ENCODE measurements at places on chromosomes 7 and 10.

DNA sequence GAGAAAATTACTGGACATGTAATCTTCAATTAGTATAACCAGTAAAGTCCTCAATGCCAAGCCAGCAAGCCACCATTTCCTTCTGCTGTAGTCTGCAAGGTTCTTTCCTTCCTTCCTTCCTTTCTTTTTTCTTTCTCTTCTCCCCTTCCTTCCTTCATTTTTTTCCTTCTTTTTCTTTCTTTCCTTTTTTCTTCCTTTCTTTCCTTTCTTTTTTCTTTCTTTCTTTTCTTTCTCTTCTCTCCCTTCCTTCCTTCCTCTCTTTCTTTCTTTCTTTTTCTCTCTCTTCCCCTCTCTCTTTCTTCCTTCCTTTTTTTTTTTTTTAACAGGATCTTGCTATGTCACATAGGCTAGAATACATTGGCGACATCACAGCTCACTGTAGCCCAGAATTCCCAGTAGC lies 369.8 kb downstream of the SEMA3D start:
- DNase-seq: no peak

DNA sequence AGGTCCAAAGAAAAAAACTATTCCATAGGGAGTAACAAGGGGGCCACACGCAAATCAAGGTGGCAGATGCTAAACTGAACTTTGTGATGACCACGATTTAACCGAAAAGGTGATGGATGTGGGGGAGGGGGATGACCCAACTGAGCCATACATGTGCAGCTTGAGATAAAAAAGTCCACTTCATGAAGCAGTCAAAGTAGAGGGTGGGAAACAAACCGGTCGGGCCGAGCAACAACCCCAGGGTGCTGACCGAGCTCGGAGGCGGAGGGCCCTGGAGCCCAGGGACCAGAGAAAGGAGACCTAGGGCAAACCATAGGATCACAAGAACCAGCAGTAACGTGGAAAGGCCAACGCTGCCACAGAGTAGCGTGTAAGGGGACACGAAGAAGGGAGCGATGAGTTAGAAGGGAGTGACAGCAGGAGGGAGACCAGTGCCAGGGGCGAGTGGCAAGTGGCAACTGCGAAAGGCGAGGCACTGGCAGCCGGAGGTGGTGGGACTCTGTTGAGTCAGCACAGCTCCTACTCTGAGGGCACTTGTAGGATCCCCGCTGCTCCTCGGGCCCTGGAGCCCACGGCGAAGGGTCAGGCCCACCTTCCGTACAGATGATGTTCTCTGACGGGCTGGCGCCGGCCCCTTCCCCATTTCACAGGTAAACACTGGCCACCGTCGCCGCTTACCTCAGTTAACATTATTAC lies 540 bp downstream of the SNX13 start:
- DNase-seq: peak; percentile 26

- no peak for DNase-seq
These were observed 9.9 kb downstream of the EPDR1 start for GRCh38 chr7:37930226-37930948.

DNA sequence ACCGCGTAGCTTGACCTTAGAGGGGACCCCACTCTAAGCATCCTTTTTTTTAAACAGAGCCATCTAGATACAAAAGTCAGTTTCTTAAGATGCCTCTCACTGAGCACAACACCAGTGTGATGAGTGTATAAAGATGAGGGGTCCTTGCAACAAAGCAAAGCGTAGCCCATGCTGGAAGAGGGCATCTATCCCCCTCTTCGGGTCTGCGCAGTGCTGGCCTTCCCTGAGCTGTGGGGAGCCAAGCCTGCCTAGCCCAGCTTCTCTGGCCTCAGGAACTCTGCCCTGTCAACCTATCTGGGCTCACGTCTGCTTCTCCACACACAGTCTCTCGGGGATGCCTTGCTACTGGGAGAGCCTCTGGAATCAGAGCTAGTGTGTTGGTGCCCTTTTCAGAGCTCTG lies 114.0 kb downstream of the NT5C2 start:
- DNase-seq: no peak

- DNase-seq: no peak
These were observed 84.8 kb downstream of the ETV1 start for GRCh38 chr7:13904689-13905088.

- DNase-seq: no peak
These were observed 28.6 kb upstream of the VAX1 start for GRCh38 chr10:117166418-117167345.

DNA sequence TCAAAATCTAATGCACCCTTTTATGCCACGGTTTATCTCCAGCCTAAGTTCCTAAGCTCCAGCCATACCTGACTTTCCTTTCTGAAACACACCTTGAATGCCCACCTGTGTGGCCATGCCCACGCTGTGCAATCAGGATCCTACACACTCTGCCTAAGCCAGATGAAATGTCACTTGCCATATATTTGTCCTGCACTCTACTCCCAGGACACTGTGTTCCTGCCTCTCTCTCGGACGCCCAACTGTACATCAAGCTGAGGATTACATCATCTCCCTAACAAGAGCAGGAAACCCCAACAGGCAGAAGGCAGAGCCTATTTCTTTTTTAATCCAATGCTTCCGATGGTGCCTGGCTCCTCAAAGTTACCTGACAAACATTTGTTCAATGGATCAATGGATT lies 214.6 kb downstream of the SFMBT2 start:
- no peak for DNase-seq

DNA sequence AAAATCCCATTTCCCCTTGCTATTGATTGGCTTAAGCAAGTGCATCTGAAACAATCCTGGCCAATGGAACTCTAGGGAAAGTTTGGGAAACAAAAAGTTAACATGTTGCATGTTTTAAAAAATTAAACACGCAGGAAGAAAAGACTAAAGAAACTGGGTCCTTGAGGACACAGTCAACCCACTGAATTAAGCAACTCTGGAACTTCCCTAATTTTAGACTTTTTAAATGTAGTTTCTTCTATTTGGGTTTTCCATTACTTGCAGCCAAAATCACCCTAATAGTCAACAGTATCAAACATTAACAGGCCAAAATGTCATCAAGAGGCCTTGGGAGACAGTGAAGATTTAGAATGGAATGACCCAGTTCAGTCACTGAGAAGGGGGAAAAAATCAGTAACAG lies 40.6 kb downstream of the OSBPL3 start:
- DNase-seq: no peak

- DNase-seq: no peak
These were observed 51.4 kb upstream of the SMNDC1 start for GRCh38 chr10:110355922-110356627.

GRCh38 chr10:117552156-117552631 lies 9.6 kb downstream of the EMX2 start:
- no peak for DNase-seq

DNA sequence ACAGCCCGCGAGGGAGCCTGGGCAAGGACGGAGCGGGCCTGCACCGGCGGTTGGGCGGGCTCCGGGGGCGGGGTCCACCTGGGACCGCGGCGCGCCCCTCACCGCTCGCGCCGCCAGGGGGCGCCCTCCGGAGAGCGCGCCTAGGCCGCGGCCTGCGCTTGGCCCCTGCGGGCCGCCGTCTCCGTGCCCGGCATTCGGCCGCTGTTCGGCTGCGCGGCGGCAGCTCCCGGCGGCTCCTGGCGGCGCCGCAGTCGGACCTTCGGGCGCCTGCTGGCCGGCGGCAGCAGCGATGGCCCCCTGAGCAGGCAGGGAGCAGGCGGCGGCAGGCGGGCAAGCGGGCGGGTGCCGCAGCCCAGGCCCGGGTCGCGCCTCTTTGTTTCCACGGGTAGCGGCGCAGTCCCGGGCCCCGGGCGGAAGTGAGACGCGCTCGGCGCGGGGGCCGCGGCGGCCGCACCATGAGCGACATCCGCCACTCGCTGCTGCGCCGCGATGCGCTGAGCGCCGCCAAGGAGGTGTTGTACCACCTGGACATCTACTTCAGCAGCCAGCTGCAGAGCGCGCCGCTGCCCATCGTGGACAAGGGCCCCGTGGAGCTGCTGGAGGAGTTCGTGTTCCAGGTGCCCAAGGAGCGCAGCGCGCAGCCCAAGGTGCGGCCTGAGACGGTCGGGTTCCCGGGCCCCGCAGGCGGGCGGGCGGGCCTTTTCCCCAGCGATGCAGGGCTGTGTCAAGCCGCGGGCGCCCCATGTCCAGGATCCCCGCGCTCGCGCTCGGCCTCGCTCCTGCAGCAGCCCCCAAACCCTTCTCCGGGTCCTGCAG lies at the start of gene INTS15:
Gene INTS15, plus strand, starts transcription at position 193 of the 816 bp plus-strand sequence. Its CDS starts 263 bp downstream, at position 456.
- peak; percentile 83 for DNase-seq

DNA sequence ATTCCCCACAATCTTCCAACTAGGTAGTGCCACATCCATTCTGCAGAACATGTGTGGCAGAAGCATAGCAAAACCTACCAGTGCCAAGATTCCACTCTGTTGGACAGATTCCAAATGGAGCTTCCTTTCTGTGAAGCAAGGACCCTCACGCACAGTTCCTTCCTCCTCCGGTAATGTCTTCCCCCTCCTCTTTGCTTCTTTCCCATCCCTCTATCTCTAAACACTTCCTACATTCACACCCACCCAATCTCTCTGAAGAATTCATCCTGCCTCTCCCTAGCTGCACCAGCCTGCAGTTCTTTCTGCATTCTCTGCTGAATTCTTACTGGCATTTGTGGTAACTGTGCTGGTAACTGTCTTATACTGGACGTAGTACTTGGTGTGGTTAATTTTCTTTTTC lies 124.9 kb downstream of the RNLS start:
- no peak for DNase-seq

DNA sequence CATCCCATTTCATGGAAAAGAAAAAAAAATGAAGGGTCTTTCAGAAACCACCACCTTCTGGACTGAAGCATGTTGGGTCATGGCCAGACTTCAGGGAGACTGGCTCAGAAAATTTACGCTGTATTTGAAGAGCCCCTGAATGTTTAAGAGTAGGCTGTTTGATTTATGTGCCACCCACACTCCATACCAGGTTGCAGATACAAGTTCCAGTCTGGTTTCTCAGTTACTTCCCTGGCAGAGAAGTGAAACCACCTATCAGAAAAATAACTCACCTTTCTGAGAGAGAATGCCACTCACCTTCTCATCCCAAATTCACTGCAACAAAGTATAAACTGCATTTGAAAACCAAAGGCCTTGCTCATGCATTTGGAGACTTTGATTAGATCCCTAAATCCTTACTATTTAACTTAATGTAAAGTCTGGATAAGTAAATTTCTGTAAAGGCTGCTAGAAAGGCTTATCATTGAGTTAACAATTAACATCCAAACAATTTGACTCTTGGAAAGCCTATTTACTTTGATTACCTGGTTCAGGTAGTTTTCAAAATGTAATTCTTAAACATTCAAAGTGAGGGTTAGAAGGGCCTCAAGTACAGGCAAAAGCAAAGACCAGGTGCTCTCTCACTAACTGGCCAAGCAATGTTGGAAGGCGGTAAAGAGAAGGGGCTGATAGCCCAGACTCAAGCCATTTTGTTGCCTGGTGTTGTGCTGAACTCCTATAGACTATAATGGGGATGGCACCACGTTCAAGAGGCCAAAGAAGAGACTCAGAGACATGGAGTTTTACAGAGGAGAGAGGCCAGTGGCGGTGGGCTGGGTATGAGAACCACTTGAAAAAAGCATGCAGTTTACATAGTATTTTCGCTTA lies 12.8 kb upstream of the ADD3 start:
- no peak for DNase-seq

DNA sequence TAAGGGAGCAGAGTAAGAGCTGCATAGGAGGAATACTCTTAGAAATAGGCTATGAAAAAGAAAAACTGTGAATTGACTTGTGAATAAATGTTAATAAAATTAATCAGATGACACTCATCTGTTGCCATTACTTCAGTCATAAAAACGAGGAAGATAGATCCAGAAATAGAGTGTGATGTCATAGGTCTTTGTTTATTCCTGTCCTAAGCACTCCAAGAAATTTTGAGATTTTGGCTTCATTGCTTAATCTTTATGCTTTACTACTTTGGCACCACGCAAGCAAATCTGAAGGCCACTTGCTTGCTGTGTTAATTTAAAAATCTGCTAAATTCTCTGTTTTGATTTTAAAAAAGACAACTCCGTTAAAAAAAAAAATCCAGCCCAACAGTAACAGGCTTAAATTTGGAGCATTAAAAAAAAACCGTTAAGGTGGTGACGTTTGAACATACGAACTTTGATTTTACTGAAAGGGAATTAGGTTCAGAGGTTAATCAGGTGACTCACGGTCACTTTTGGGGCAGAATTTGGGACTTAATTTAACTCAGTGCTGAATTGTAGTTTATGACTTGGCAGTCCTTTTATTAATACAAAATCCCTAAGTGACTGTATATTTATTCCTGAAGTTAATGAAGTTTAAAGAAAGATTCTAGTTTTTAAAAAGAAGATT lies 3.4 kb downstream of the IFRD1 start:
- no peak for DNase-seq

DNA sequence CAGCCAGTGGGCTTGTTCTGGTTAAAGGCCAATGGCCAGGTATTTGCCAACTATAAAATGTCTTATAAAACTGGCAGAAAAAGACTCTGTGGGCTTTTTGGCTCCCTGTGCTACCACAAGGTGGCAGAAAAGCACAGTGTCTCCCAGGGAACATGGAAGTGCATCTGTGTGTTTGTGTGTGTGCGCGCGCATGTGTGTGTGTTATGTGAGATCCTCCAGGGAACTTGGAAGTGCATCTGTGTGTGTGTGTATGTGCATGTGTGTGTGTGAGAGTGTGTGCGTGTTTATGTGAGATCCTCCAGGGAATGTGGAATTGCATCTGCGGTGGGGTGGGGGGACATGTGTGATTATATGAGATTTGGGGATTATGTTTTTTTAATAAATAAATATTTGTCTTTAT lies 30.2 kb upstream of the ABI1 start:
- DNase-seq: peak; percentile 45

DNA sequence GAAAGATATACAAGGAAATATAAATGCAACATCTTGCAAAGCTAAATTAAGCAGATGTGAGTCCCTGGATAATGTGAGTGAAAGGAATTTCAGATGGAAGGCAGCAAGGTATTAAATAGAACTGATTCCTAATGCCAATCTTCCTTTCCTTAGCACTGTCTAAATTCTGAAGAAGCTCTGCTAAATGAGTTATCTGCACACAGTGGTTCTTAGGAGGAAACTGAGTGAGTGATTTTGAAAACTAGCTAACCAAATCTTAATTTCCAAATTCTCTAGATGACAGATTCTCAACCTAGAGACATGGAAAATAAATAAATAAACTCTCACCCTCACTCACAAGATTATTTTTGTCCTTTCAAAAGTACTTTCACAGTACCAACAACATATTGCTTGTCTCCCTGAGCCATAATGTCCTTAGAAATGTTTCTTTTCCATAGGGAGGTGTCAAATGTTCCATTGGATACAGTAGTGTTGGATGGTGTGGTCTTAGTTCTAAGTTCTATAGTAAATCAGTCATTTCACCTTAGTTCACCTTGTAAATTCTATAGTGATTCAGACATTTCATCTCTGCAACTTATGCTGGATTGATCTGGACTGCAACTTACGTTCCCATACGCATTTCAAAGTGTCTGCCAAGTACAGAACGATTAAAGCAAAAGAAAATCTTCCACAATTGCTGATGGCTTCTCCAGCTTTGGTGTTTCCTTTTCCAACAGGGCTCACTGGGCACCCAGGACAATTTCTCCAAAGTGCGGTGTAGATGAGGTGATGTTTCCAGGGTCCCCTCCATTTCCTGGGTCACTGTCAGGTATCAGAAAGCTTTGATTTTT lies 145.4 kb upstream of the FAM171A1 start:
- no peak for DNase-seq

GRCh38 chr10:88082806-88083596 lies 219.6 kb downstream of the PTEN start:
- DNase-seq: no peak
